ENCODE measurements at places on chromosomes 4 and X.

DNA sequence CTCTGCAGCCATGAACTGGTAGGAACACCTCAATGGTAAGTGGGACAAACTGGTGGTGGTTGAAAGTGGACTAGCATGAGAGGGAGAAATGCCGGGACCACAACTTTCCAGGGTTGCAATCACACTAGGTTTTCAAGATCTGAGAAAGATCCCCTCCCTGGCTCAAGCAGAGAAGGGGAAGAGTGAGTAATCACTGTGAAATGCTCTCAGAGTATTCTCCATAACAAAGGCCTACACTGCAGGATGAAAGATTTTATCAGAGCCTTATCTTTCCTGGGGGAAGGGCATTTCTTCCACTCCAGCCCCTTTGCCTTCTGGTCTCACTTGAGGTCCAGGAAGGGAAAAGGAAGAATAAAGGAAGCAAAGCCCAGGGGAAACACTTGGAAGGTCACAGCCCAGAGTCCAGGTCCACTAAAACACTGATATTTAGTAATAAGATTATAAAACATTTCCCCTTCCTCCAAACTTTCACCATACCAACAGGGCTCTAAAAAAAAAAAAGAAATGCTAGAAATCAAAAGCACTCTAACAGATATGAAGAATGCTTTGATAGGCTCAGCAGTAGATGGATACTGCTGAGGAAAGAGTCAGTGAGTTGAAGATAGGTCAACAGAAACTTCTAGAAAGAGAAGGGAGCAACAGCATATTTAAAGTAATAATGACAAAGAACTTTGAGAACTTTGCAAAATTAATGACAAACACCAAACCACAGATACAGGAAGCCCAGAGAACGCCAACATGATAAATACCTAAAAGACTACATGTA is 95.9 kb downstream of the WDFY3 start:
- DNase-seq = peak; percentile 83

- no peak for DNase-seq
Measured at GRCh38 chrX:72330131-72330530, 24.4 kb upstream of the CITED1 start.

- DNase-seq = peak; percentile 72
Measured at GRCh38 chrX:139831675-139832456, 101.0 kb downstream of the ATP11C start.

DNA sequence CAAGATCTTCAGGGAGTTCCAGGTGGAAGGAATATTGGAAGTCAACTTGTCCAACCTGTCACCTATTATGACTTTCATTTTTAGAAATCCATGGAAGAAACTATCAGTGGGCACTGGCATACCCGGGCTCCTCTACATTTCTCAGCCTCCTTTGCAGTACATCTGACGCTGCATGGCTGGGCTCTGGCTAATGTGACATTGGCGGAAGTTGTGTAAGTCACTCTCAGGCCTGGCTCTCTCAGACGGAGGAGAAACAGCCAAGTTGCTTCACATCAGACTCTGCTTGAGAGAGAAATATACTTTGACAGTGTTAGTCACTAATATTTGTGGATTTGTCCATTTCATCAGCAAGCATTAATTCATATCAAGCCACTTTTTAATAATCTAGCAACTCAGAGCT is 4.5 kb downstream of the DCHS2 start:
- no peak for DNase-seq

- DNase-seq = no peak
Measured at GRCh38 chr4:157895205-157895604, 277.6 kb downstream of the GASK1B start.

- DNase-seq = no peak
Measured at GRCh38 chrX:23871905-23872546, 35.7 kb downstream of the APOO start.

GRCh38 chr4:10121568-10122208 is 5.1 kb upstream of the WDR1 start:
- DNase-seq = no peak

DNA sequence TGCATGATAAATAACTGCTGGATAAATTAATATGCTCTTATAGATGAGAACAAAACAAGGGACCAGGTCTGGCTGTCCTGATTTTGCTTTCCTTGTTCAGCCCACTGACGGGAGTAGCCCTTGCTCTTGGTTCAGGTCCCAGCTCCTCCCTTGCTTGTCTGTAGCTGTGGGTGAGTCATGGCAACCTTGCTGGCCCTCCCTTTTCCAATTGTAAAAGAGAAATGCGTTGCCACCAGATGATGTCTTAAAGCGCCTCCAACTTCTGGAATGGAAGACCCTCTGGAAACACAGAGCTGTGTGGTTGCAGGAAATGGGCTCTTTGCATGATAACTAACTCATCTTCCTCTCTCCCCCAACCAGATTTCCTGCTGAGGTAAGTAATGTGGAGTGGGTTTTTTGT is 171.4 kb downstream of the AASDH start:
- DNase-seq = peak; percentile 28

- peak; percentile 4 for DNase-seq
Measured at GRCh38 chr4:134622199-134622598, 420.6 kb upstream of the PABPC4L start.

- no peak for DNase-seq
Measured at GRCh38 chrX:19747652-19748610, 139.5 kb downstream of the SH3KBP1 start.

GRCh38 chr4:149113804-149114430 is 671.7 kb upstream of the NR3C2 start:
- DNase-seq = peak; percentile 22

- DNase-seq = no peak
Measured at GRCh38 chr4:148004228-148004857, 272.5 kb downstream of the ARHGAP10 start.

DNA sequence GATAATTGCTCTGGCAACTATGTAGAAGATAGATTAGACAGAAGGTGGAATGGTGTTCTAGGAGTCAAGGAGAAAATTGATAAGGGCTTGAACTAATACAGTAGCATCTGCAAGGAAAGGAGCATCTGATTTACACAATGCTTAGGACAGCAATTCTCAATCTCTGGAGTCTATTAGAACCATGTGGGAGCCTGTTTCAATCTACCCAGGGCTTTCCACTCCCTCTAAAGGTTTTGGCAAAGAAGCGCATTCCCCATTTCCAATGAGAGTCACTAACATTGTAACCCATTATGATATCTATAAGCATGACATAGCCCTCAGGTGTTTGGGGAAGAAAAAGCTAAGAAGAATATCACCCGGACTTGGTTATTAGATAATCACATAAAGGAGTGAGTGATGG is 168.2 kb downstream of the COL25A1 start:
- DNase-seq = no peak

- DNase-seq = peak; percentile 74
Measured at GRCh38 chr4:147590249-147590920, 26.8 kb upstream of the TMEM184C start.

DNA sequence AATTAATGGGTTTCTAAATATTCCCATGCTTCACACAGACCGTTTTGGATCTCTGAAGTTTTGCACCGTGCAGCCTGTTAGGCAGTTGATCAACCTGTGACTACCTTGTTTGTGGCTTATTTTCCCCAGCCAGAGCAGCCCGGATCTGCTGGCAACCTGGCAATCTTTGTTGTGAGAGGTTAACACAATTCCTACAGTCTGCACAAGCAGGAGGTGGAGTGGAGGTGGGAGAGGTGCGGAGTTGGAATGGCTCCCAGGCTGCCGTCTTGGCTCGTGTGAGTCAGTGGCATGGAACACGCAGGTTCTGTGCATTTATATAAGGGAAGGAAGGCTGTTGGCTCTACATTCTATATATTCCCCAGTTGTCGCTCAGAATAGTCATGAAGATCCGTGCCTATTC is 70.9 kb upstream of the STOX2 start:
- no peak for DNase-seq

- DNase-seq = peak; percentile 39
Measured at GRCh38 chr4:38004062-38004461, 43.9 kb downstream of the PTTG2 start.

GRCh38 chrX:87370865-87371264 is 146.7 kb upstream of the KLHL4 start:
- no peak for DNase-seq

GRCh38 chrX:47664737-47665136 is 5.8 kb upstream of the UXT start:
- peak; percentile 7 for DNase-seq

- DNase-seq = no peak
Measured at GRCh38 chr4:74990276-74990875, 57.5 kb downstream of the PARM1 start.

DNA sequence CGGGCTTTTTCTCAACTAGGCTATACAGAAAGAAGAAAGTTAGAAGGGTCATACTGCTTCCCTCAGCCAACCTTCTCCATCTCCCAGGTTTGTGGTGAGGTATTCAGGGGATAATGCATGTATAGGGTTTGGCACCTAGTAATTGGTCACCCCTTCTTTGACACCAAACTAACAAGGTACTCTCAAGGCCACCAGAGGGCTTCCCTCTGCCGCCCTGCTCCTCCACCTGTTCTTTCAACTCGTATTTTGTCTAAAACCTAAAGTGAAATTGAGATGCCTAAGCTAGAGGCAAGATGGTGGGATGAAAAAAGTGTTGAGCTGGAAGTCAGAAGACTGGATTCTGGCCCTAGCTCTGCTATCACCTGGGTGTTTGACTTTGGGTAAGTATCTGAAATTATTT is 22.0 kb downstream of the CT47C1 start:
- no peak for DNase-seq

GRCh38 chrX:43225626-43226328 is 430.3 kb upstream of the MAOA start:
- DNase-seq = no peak

DNA sequence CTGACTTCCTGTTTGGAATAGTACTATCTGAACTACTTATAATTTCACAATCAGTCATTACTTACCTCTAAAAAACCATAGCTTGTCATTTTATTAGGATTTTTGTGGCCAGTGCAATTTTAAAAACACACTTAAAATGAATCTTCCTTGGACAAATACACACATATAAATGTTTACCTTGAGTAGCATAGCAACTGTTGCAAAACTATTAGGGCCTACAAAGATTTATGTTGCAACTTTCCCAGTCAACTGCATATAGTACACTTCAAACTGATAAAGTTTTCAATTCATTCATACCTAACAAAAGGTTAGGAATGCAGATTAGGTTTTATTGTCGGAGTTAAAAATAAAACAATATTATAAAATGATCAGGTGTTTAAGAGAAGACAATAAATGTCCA is 193.0 kb downstream of the PDGFC start:
- peak; percentile 93 for DNase-seq

GRCh38 chr4:123468479-123469031 is 72.0 kb downstream of the SPRY1 start:
- DNase-seq = no peak

GRCh38 chr4:101205916-101206315 is 141.4 kb downstream of the PPP3CA start:
- DNase-seq = peak; percentile 49

- DNase-seq = peak; percentile 46
Measured at GRCh38 chr4:89823416-89823815, 13.5 kb downstream of the SNCA start.

GRCh38 chrX:151386838-151387459 is 10.1 kb upstream of the VMA21 start:
- DNase-seq = no peak

DNA sequence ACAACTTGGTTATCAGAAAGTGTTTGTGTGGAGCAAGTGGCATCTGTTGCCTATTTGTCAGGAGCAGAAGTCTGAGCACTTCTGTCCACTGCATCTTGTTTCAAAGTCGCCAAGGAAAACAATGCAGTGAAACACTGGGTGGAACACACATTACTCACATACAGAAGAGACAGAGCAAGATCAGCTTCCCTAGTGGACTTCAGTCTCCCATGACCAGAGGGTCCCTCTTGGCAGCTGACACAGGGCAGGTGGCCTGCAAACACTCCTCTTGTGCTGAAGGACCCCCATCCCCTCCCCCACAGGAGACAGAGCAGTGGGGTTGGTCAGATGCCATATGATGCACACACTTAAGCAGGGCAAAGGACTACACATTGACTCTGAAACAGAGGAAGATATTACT is 3.6 kb upstream of the BBS12 start:
- no peak for DNase-seq

GRCh38 chr4:8039853-8040252 is 100.2 kb upstream of the AFAP1 start:
- no peak for DNase-seq

DNA sequence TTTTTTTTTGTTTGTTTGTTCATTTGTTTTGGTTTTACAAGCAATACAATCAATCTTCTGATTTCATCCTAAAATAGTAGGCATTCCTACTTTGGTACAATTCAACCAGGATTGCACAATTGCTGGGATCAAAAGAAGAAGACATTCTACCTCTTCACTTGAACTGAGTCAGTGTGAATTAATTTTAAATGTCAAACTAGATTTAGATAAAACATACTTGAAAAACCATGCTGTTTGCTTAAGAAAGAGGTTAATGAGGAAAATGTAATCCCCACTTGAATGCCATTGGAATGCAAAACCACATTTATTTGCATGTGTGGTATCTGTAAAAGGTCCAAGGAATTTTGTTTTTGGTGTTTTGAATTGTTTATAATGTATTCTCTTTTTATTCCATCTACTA is 40.5 kb downstream of the HAND2 start:
- peak; percentile 54 for DNase-seq

DNA sequence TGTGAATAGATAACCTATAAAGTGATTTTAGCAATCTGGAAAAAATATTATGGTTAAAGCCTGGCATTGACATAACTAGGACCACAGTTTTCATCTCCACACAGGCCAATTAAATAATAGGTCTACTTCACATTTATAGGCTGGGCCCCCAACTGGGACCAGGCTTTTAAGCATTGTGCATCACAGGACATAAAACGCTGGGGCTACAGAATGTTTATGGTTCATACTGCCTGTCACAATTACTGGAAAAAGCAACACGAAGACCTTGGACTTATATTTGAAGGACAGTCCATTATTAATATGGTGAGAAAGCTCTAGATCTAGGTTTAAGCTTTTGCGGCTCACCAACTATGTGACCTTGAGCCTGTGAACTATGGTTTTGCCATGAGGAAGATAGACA is 94.2 kb downstream of the MFAP3L start:
- DNase-seq = no peak

DNA sequence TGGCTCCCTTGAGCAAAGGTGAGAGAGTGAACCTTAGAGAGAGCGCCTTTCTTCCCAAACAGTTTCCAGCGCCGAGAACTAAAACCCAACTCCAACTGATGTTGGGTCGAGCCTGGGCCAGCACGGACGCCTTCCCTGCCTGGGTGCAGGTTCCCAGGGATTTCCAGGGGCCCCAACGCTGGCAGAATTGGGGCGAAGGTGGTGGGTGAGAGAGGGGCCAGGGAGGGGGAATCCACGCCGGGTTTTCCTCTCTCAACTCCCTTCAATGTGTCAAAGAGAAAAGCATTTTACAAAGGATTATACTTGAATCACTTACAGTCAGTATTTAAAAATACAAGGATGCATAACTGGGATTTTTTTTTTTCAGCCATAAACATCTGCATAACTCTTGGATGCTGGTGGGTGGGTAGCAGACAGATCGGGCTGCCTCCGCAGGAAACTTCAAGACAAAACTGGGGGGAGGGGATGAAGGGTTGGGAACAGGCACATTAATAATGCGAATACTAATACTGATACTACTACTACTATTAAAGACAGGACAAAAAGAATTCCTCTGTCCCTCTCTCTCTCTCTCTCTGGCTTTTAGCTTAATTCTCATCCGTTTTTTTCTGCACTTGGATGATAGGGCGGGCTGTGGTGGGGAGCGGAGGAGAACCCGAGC is 1.3 kb upstream of the ARX start:
- DNase-seq = no peak
